MCF 10A (cell line): ENCODE measurements at places on chromosomes 16 and 17.

DNA sequence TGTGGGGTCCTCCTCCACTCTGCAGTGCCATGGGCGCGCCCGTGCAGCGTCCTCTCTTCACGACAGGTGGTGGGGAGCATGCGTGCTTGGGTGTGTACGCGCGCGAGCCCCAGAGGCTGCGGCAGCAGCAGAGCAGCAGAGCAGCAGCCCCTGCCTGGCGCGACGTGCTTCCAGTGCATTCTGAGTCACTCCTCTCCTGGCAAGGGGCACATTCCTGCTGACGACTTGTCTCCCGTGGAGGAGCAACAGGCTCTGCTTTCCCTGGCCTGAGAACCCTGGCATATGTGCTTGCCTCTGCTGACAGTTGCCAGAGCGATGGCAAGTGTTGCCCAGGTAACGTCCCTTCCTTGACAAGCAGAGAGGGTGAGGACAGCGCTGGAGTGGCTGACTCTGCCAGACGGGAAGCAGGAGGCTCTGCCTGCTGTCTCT is 133.8 kb upstream of the PLCG2 start:
- DNase-seq, result peak; percentile 67

GRCh38 chr17:28792877-28793661 is 49.3 kb downstream of the TRAF4 start:
- no peak for DNase-seq

DNA sequence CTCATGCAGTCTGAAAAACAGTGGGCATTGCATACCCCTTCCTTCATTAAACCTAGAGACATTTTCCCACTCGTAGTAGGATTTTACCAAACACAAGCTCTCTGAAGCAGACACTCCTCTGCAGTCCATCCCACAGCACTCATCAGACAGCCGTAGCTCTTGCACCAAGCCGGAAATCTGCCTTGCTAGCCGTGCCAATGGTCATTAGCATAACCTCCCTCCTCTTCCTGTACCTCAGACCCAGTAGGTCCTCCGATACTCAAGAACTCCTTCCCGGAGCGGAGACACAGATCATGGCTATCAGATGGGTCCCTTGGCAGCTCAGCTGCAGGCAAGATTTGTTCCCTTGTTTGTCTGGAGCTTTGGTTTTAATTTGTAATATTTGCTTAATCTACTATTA is 483.1 kb upstream of the PSMD7 start:
- no peak for DNase-seq

GRCh38 chr16:19874026-19874425 is 10.6 kb downstream of the GPRC5B start:
- DNase-seq, result no peak

DNA sequence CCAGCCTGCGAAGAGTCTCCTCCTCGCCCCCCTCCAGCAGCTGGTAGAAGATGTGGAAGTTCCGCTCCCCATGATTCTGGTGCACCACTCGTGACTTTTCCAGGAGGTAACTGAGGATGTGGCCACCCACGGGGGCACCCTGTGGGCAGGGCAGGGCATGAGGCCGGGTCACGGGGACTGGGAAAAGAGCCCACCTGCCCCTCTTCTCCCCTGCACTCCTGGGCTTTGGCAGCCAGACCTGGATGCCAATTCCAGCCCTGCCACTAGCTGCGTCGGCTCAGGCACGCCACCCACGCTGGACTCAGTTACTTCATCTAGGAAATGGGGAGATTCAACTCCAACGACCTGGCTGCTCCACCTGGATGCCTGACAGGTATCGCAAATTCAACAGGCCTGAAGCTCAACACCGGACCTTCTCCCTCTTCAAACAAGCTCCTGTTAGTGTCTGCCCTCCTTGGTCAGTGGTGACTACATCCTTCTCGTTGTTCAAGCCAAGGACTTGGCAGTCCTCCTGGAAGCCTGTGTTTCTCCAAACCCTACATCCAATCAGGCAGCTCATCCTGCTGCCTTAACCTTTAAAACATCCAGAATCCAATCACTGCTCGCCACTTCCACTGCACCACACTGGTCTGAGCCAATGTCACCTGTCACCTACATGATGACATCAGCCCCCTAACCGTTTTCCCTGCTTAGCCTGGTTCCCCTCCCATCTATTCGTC is 11.6 kb downstream of the MYO1C start:
- DNase-seq, result no peak

- no peak for DNase-seq
Measured at GRCh38 chr16:31572821-31573220, 45.1 kb downstream of the AHSP start.

DNA sequence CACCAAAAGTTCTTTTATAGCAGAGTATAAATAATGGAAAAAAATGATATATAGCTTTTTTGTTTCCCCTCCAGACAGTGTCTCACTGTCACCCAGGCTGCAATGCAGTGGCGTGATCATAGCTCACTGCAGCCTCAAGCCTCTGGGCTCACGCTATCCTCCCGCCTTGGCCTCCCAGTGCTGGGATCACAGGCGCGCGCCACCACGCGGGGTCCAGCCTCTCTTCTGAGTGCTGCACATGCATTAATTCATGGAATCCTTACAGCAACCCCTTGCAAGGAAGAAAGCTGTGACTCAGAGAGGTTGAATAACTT is 18.0 kb upstream of the ZNF629 start:
- no peak for DNase-seq

DNA sequence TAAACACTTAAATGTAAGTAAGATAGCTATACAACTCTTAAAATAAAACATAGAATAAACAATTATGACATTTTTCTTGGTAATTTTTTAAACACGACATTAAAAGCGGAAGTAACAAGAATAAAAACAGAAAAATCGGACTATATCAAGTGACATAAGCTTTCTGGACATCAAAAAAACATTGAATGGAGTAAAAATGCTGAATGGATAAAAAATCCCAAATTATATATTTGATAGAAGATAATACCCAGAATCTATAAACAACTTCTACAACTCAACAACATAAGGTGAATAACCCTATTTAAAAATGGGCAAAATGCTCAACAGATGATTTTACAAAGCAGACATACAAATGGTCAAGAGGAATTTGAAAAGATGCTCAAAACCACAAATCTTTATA is 1866.5 kb downstream of the TP53TG3F start:
- DNase-seq, result no peak

DNA sequence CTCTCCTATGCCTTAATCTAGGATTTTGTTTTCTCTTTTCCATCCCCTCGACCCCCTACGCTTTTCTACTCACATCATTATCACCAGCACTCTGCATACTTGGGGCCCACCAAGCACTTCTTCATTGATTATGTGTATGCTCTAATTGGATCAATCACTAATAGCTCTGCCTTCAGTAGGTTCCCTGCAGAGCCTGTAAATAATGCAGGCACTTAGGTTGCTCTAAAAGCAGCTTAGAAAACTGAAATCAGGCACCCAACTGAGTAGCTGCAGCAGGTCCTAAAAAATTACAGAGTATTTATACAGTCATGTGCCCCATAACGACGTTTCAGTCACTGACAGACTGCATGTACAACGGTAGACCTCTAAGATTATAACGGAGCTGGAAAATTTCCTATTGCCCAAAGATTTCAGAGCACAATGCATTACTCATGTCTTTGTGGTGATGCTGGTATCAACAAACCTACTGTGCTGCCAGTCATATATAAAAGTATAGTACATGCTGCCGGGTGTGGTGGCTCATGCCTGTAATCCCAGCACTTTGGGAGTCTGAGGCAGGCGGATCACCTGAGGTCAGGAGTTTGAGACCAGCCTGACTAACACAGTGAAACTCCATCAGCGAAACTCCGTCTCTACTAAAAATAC is 280.4 kb downstream of the HS3ST3B1 start:
- no peak for DNase-seq
